ENCODE measurements at places on chromosomes 12 and 14.

GRCh38 chr12:93602897-93603668, 30.6 kb downstream of the SOCS2 start:
- DNase-seq = no peak

- no peak for DNase-seq
Measured at GRCh38 chr12:55724226-55724939, 4.2 kb downstream of the RDH5 start.

- no peak for DNase-seq
Measured at GRCh38 chr12:62578726-62579125, 112.1 kb downstream of the MON2 start.

- no peak for DNase-seq
Measured at GRCh38 chr14:99538275-99538674, 57.1 kb downstream of the CCNK start.

DNA sequence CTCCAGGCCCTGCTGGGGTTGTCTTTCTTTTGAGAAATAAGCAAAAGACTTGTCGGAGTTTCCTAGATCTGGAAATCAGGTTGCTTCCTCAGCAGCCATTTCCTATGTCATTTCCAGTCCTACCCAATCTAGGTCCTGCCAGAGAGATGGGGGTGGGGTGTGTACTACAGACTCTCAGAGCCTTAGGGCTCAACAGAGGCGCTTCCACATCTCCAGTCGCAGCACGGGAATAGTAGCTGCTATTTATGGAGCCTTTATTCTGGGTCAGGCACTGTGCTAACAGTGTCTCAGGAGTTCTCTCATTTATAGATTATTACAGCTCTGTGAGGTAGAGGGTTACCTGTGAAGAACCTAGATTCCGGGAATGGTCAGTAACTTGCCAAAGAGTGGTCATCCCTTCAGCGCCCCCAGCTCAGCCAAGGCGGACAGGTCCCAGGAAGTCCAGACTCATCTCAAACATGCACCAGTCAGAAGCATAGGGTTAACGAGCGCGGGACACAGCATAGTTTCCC, 21.9 kb downstream of the DHRS2 start:
- DNase-seq = no peak

DNA sequence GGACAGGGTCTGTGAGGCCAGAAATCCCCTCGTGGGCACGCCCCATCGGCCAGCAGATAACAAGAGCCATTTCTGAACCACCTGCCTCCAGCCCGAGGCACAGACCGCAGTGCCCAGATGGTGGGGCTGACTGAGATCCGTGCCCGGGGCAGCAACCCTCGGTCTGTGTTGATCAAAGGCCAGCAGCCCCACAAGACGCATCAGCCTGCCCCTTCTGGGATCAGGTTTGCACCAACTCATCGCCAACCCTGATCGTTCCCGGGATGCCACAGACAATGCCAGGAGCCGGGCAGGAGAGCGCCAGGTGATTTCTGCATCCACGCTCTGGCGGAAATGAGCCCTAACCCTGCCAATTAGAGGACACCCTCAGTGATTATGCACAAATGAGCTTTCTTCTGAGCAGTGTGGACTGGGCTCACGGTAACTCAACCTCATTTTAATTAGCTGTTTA, 64.5 kb downstream of the TESC start:
- no peak for DNase-seq

GRCh38 chr12:78562368-78563205, 302.0 kb upstream of the SYT1 start:
- no peak for DNase-seq

DNA sequence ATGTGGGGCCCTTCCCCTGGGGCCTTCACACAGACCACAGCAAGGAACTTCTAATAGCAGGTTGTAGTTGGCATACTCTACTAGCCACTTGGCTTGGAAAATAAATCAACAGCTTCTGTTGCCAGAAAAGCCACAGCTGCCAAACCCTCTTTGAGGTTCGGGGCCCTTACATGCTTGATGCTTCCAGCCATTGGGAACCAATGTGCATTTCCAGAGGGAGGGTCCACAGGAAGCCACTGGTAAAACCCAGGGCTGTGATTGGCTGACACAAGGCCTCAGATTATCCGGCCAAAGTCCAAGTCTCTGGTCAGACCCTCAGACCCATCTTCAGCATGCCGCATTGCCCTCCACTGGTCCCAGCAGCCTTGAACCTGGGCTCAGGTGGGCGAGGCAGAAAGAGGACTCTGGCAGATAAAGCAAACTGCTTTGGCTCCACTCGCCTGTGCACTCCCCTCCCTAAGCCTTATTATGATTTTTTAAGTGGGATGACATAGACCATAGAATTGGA, 214.4 kb downstream of the BCL11B start:
- no peak for DNase-seq

DNA sequence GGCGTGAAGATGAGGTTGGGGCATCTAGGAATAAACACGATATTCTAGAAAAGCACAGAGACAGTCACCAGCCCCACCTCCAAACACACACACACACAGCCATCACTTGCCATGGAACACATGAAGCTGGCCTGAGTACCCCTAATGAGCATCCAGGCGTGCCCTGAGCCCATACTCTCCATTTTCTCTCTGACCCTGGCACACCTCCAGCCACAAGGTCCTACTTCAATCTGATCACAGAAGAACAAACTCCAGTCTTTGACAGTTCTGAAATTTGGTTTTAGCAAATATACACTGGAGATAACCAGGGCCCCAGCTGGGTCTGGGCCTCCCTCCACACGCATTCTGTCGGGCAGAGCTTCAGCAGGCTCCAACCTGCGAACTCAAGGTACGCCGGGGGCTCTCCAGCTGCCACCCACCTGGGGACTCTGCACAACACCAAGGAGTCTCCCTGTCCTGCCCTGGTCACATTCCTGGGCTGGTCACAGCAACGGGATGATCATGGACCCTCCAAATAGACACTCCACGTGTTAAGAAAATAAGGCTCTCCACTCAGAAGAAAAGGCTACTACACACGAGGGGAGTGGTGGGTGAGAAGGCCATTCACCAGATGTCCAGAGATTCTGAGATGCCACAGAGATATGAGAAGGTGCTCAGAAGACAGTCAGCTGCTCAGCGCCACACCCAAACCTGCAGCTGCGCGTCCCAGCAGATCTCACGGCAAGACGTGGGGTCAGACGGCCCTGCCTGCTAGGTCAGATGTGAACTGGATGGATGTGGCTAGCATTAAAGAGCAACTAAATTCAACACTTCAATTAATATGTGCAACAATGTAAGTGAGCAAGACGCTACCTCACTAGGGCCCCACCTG, 57.0 kb upstream of the PNMA1 start:
- DNase-seq = no peak

DNA sequence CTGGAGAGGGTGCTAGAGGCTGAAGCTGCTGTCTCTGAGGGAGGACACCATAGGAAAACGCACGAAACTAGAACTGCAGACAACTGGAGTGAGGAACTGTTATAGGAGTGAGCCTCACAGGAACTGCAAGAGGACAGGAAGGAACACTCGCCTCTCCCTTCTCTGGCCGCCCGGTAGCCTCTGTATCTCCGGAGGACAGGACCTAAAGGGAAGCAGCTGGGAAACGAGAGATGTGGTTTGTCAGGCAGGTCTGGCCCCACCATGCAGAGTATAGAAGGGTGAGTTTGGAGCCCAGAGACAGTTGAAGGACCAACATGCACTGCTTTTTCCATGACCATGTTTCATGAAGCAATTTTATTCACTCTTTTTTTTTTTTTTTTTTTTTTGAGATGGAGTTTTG, 127.3 kb downstream of the EFCAB11 start:
- no peak for DNase-seq

DNA sequence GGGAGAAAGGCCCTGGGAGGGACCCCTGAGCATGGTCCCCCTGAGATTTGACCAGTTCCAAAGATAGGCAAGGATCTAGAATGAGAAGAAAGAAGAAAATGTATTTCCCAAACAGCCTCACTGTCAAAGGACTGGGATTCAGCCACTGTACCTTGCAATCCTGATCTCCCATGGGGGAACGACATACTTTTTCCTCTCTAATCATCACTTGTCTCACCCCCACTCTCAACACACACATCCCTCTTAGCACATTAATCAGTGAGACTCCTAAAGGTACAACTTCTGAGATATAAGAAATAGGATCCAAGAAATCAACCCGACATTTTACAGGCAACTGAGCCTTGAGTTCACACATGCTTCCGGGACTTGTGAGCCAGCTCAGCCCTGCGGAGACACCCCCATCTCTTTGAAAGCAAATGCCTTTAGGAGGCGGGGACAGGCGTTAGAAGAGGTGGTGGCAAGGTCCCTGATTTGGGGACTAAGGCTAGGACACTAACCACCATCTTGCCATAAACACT, 1.4 kb downstream of the MAP3K9 start:
- no peak for DNase-seq

DNA sequence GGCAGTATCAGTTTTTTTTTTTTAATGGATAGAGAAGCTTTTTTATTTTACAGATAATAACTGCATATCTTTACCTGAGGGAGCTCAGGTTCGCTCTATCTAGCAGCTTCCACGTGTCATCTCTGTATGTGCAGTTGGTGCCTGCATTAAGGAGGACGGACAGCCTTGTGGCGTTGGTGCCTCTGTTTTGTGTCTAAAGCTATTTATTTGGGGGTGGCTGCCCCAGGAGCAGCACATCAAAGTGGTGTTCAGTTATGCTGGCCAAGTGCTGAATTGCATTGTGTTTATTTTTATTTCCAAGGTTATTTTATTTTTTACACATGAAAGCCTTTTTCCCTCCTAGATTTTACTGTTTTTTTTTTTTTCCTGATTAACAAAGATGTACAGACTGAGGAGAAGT, 59.7 kb downstream of the RASSF3 start:
- no peak for DNase-seq

DNA sequence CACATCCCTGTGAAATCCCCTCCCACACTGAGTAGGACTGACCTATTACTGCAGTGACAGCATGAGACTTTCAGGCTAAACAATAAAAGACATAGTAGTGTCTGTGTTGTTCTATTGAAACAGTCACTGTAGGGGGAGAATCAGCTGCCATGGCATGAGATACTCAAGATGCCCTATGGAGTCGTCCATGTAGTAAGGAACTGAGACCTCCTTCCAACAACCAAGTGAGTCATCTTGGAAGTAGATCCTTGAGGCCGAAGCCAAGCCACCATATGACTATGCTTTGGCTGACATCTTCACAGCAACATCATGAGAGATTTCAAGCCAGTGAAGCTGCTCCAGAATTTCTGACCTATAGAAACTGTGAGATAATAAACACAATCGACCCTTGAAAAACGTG, 12.1 kb upstream of the LRP6 start:
- DNase-seq = no peak

DNA sequence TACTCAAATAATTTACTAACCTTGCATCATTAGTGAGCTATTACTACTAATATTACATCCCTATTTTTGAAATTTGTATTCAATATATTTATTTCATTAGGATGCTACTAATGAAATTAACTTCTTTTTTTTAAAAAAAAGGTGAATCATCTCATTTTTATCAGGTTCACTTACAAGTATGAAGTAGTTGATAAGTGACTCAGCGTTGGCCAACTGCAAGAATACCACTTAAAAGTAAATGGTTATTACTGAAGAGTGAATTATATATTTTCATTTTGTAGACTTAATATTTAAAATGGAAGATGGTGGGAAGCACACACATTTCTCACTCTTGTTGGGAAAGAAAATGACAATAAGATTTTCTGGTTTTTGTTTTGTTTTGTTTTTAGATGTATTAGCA, 19.6 kb downstream of the OR4N2 start:
- DNase-seq = no peak

DNA sequence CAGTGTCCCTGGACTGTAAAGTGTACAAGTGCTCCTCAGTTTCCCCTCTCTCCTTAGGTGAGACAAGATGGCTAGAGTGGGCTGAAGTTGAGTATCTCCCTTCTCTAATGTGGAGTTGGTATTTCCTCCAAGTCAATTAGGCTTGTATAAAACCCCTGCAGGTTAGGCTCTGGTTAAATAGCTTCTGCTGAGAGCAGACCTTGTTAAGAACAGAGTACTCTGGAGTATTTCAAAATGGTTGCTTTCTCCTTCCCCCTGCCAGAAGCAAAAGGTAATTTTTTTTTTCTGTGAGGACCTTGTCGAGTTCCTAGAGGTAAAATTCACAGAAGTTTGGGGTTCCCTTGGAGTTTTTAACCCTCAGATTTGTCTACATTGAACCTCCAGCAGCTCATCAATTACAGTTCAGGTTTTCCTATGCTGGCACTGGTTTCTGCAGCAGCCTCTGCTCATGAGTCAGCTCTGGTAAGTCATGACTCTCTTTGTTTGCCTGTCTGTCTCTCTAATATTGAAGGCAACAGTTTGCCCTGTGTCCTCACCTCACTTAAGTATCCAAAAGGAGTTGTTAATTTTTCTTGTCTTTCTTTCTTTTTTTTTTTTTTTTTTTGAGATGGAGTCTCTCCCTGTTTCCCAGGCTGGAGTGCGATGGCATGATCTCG, 27.8 kb upstream of the GLIPR1 start:
- no peak for DNase-seq

- no peak for DNase-seq
Measured at GRCh38 chr14:63761351-63762117, 33.7 kb upstream of the SGPP1 start.

- no peak for DNase-seq
Measured at GRCh38 chr14:92308716-92309115, 14.2 kb upstream of the SLC24A4 start.

- no peak for DNase-seq
Measured at GRCh38 chr14:91067186-91067585, 6.7 kb upstream of the RPS6KA5 start.

GRCh38 chr14:52310541-52310940, 3.6 kb upstream of the PTGER2 start:
- DNase-seq = no peak

- DNase-seq = no peak
Measured at GRCh38 chr12:53725824-53726223, 1.4 kb downstream of the CALCOCO1 start.

DNA sequence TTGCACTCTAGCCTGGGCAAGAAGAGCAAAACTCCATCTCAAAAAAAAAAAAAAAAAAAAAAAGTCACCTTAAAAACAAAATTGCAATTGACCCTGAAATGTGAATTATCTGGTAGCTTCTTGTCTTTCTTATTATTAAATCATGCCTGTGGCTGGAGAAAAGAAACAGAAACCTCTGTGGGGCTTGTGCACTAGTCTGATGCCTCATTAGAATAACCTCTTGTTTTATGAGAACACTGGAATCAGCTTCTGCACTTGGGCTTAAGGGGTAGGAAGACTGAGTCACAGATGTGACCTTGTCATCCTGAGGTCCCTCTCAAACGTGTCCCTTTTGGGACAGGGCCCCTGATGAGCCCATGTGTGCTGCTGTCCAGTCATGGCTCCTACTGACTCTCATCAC, 237.9 kb downstream of the DACT1 start:
- no peak for DNase-seq

- no peak for DNase-seq
Measured at GRCh38 chr14:23119363-23120327, 590 bp upstream of the CEBPE start.

- DNase-seq = no peak
Measured at GRCh38 chr12:40647651-40648050, 44.6 kb upstream of the CNTN1 start.

GRCh38 chr14:69693145-69693544, 73.8 kb upstream of the SRSF5 start:
- no peak for DNase-seq

All from GM19239 (cell line).